ENCODE measurements at places on chromosomes 3 and 15. TPM values are rescaled to one million over a fixed set of nuclear protein-coding genes. Genes with fewer than 3 reads are reported as not detected.

The SLC6A1 gene
- total RNA-seq = not detected

The PLCB2 gene
- 96.3 TPM for total RNA-seq

The CAND2 gene
- 1.1 TPM for total RNA-seq

The BLM gene
- total RNA-seq = 58.9 TPM

The ADAMTS9 gene
- not detected for total RNA-seq

Data from activated T-helper 2 cell treated with anti-CD3 and anti-CD28 coated beads, Interferon-gamma antibody, Interleukin-2, Interleukin-4, amounts not matched to agents 10 μg/mL and 5 μg/mL and 100 μg/mL, durations not matched to agents 14 hours and 24 hours and 36 hours (primary cell).